ENCODE measurements at places on chromosomes 5 and 9. TPM values are rescaled to one million over a fixed set of nuclear protein-coding genes. Genes with fewer than 3 reads are reported as not detected.

Gene NR2F1
- polyA plus RNA-seq, result 220 TPM

Gene C1QTNF3
- polyA plus RNA-seq, result 71.9 TPM

Gene PCDHGB5
- polyA plus RNA-seq, result 10.9 TPM

Gene SLC36A2
- polyA plus RNA-seq, result 21.0 TPM

Gene SURF6
- 22.3 TPM for polyA plus RNA-seq

Gene OTP
- not detected for polyA plus RNA-seq

Gene FBP2
- 0.10 TPM for polyA plus RNA-seq

Gene FOXD4L6
- not detected for polyA plus RNA-seq

Gene CER1
- polyA plus RNA-seq, result 3.3 TPM

Gene UIMC1
- 50.0 TPM for polyA plus RNA-seq

Gene SLC28A3
- 0.03 TPM for polyA plus RNA-seq

Gene FOXD1
- polyA plus RNA-seq, result 11.1 TPM

Gene GRIA1
- 4.3 TPM for polyA plus RNA-seq

Gene IFNA13
- not detected for polyA plus RNA-seq

Gene IL5
- 0.53 TPM for polyA plus RNA-seq

Gene ADRA1B
- 2.6 TPM for polyA plus RNA-seq

Gene RLN2
- polyA plus RNA-seq, result 2.1 TPM

Gene TMEM232
- polyA plus RNA-seq, result 7.3 TPM

Gene FOXD4L3
- not detected for polyA plus RNA-seq

Gene ARHGEF37
- 5.3 TPM for polyA plus RNA-seq

Gene ECSCR
- polyA plus RNA-seq, result 21.9 TPM

Gene ARID3C
- polyA plus RNA-seq, result 0.20 TPM

Gene ELOVL7
- 20.3 TPM for polyA plus RNA-seq

Gene LCN9
- polyA plus RNA-seq, result not detected
